Cardiac ventricle fibroblast (primary cell): ENCODE measurements at places on chromosomes 5 and 9. TPM values are rescaled to one million over a fixed set of nuclear protein-coding genes. Genes with fewer than 3 reads are reported as not detected.

The CCT5 gene
- total RNA-seq: 149 and 173 TPM in 2 replicates

The CLTA gene
- 240 and 249 TPM in 2 replicates for total RNA-seq

The LHX3 gene
- not detected in 2 replicates for total RNA-seq

The PCAT7 gene
- total RNA-seq: not detected in 2 replicates

The NOXA1 gene
- 0.12 TPM in 1 of 2 replicates, not detected in the other for total RNA-seq

The ADAMTSL2 gene
- total RNA-seq: 5.8 and 6.8 TPM in 2 replicates

The SYNPO gene
- total RNA-seq: 20.6 and 23.8 TPM in 2 replicates

The PCDHGA11 gene
- total RNA-seq: 15.6 and 18.8 TPM in 2 replicates

The IL3 gene
- not detected in 2 replicates for total RNA-seq

The SHB gene
- total RNA-seq: 8.2 and 9.1 TPM in 2 replicates

The GNAQ gene
- 23.9 and 24.7 TPM in 2 replicates for total RNA-seq

The COL15A1 gene
- 6.4 and 6.9 TPM in 2 replicates for total RNA-seq

The LCN9 gene
- total RNA-seq: not detected in 2 replicates

The MYOZ3 gene
- total RNA-seq: 0.20 and 2.0 TPM in 2 replicates

The TRIM7 gene
- total RNA-seq: 0.29 and 0.31 TPM in 2 replicates

The PCDHGA5 gene
- total RNA-seq: 3.0 and 3.1 TPM in 2 replicates

The RMND5B gene
- total RNA-seq: 10.0 and 11.9 TPM in 2 replicates

The ARID3C gene
- total RNA-seq: 0.12 and 0.34 TPM in 2 replicates

The FGD3 gene
- total RNA-seq: not detected in 2 replicates

The PCDHGB1 gene
- 1.6 and 2.6 TPM in 2 replicates for total RNA-seq

The TMEM203 gene
- 33.2 and 33.7 TPM in 2 replicates for total RNA-seq

The UGT3A1 gene
- total RNA-seq: not detected in 2 replicates

The DMGDH gene
- 1.1 and 2.2 TPM in 2 replicates for total RNA-seq

The PCDHGC5 gene
- 2.1 and 2.9 TPM in 2 replicates for total RNA-seq

The GLRA1 gene
- total RNA-seq: not detected in 2 replicates

The C5orf52 gene
- total RNA-seq: not detected in 2 replicates

The SHISAL2B gene
- not detected in 2 replicates for total RNA-seq

The ENDOG gene
- total RNA-seq: 11.2 and 19.1 TPM in 2 replicates

The FOXD4L3 gene
- 0.34 TPM in 1 of 2 replicates, not detected in the other for total RNA-seq

The GMCL2 gene
- total RNA-seq: not detected in 2 replicates

The GABRA6 gene
- total RNA-seq: not detected in 2 replicates

The HTR1A gene
- not detected in 2 replicates for total RNA-seq

The CTNND2 gene
- not detected in 2 replicates for total RNA-seq

The S1PR3 gene
- 104 and 107 TPM in 2 replicates for total RNA-seq

The FGF1 gene
- total RNA-seq: 0.20 and 0.69 TPM in 2 replicates

The BRD3 gene
- 17.1 and 21.6 TPM in 2 replicates for total RNA-seq

The CLIC3 gene
- 0.83 and 3.2 TPM in 2 replicates for total RNA-seq

The ZBED3 gene
- total RNA-seq: 7.4 and 7.6 TPM in 2 replicates

The ADAMTS16 gene
- not detected in 2 replicates for total RNA-seq

The PRLR gene
- 0.05 and 1.1 TPM in 2 replicates for total RNA-seq

The GADD45G gene
- total RNA-seq: 0.64 and 1.6 TPM in 2 replicates

The PCDHB11 gene
- total RNA-seq: 0.34 and 0.62 TPM in 2 replicates

The FOXD4L6 gene
- 0.19 TPM in 1 of 2 replicates, not detected in the other for total RNA-seq

The C5orf47 gene
- not detected in 2 replicates for total RNA-seq

The TUSC1 gene
- total RNA-seq: 5.7 and 8.0 TPM in 2 replicates

The NEUROG1 gene
- total RNA-seq: not detected in 2 replicates

The SH2D3C gene
- 1.1 and 2.5 TPM in 2 replicates for total RNA-seq
